HCEC 1CT (cell line): ENCODE measurements at places on chromosomes 16 and 17.

DNA sequence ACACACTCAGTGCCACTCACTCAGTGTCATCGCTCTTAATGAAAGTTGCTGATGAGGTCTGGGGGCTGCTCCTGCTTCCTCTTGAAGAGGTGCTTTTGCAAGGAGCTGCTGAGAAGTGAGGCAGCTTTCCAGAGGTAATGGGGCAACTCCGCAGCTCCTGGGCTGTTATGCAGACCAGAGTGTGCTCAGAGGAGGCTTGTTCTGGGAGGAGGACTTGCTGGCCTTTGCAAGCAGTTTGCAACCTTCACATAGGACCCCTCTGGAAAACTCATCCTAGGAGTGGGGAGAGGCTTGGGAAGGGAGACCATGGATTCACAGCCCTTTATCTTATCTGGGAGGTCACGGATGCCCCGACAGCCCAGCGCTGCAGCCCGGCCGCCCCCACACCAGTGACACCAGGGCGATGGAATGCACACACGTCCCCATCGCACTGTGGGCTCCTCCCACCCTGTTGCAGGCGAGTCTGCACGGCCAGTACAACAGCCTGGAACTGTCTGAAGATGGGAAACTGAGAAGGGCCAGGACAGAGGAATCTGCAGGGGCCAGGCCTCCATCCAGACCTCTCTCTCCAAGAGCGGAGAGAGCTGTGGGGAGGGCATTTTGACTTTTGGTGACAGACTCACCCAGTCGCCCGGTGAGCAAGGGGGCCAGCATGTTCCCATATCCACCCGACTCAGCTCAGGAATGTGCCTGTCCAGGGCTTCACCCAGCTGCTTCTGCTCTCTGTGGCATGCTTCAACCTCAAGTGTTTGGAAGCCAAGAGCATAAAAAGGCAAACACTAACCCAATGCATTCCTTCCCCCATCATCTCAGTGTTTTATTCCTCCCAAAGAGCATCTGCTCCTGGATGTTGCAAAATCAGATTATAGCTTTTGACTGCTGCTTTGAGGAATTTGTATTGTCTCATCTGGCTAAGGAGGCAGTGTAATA lies 78.6 kb upstream of the ZNF469 start:
- peak; percentile 95 for DNase-seq

GRCh38 chr17:75795820-75796607 lies 11.4 kb downstream of the UNK start:
- no peak for DNase-seq

DNA sequence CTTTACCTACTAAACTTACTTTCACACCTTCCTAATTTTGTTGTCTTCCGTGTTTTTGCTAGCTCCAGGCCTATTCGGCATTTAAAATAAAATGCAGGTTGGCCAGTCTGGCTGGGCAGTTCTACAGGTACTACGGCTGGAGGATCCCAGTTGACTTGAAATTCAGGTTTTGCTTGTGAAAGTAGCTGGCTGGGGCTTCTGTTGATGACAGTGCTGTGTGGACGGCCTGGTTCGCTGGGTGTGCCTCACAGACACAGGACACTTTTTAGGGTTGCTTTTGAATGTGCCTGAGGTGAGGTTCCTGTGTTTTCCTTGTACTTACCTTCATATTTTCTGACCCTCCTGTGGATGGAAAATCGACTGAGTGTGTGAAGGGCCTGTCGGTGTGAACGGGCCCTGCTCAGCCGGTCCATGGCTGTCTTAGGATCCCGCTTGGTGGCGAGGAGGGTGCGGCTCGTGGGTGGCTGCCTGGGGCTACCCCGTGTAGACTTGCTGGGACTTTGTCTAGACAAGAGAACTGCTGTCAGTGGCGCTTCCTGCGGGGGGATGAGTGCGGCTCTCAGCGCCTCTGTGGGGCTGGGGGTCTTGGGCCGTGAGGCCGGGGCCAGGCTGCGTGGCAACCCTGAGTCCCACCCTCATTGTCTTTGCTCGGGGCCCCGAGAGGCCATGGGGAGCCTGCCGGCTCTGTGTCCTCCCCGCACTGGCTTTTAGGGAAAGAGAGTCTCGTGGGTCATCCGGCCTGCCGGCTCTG lies 18.7 kb upstream of the ZNF750 start:
- DNase-seq, result no peak

- no peak for DNase-seq
Observed at GRCh38 chr17:77635176-77635575, 323.3 kb upstream of the TNRC6C start.

DNA sequence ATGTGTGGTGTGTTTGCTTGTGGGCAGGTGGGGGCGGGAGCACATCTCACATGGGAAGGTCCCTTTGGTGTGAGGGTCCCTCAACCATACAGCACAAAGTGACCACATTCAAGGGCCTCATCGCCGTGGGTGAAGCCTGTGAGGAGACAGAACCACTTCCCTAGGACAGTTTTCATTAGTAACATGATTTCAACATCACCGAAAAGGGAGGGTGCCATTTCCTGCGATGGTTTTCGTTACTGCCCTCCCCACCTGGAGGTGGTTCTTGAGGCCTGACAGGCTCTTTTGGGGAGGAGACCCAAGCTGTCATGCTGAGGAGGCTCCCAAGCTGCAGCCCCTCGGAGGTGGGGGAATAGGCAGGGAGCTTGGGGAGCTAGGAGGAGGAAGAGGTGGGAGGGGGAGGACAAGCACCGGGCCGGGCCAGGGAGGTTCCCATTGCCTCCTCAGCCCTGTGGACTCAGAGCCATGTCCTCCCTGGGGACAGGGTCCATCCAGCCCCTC lies 9.5 kb downstream of the CD300LB start:
- no peak for DNase-seq
